ENCODE measurements at places on chromosomes 2 and 18. TPM values are rescaled to one million over a fixed set of nuclear protein-coding genes. Genes with fewer than 3 reads are reported as not detected.

ATOH8 gene
- 2.7 TPM for total RNA-seq

DNA sequence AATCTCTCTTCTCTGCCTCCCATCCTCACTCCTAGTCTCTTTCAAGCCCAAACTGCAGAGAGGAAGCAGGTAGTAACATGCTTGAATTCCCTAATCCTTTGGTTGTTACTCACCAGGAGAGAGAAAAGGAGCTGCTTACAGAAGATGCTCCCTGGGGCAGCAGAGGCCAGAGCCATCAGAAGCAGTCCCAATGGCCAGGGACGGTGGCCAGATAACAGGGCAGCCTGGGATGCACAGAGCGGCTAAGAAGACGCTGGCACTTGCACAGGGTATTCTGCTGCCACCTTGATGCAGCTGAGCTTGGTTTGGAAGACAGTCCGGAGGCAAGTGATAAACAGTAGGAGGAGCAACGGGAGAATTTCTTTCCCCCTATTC is 250 bp downstream of the DSC1 start:
- DNase-seq, result no peak

GPR45 gene
- total RNA-seq, result not detected

GRCh38 chr18:67281746-67282145 is 234.8 kb downstream of the DSEL start:
- DNase-seq, result no peak

STARD6 gene
- not detected for total RNA-seq

C2orf66 gene
- total RNA-seq, result not detected

DNA sequence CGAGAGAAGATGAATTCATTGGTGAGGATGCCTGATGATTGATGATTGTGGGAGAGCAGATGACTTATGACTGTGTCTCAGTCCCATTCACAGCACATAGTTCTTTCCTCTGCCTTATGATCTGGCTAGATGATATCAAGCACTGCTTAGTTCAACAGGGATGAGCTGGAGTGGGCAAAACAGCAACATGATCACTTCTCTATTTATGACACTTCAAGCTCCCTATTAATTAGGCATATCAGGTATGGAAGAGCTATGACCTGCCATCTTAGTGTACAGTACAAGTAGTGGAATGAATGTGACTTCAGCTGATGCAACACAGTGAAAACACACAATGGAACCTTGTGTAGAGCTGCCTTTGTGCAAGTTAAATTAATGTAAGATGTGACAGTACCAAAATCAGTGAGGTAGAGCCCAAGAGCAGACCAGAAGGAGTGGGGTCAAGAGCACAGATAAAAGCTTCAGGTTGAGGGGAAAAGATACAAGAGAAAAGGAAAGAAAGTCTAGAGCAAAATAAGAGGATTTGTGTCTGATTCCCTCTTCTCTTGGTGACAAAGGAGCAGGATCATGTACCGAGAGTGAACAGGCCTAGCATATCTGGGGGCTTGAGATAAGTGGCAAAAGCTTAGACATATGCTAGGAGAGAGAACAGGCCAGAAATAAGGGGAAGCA is 93.0 kb upstream of the MYO3B start:
- DNase-seq, result no peak

SKOR2 gene
- not detected for total RNA-seq

LRATD1 gene
- not detected for total RNA-seq

DNA sequence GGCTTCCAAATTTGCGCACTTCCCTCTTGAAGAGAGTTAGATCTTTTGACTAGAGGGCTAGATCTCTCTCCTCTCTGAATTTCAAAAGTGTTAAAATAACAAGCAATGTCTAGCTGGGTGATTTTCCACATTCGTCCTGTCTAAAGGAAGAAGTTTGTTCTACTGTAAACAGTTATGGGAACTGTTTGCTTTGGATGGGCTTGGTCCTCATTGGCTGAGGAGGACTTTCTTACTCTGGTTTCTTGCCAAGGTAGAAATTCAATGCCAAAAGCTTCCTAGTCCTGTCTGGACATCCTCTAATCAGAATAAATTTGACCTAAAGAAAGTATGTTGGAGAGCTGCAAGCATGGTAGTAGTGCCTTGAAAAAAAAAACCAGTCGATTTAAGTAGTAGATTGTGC is 47.4 kb upstream of the RAPH1 start:
- DNase-seq, result no peak

GRCh38 chr2:177174486-177174885 is 38.1 kb upstream of the HNRNPA3 start:
- DNase-seq, result no peak

GRCh38 chr2:45649858-45650811 is 1.3 kb upstream of the PRKCE start:
- no peak for DNase-seq

DNA sequence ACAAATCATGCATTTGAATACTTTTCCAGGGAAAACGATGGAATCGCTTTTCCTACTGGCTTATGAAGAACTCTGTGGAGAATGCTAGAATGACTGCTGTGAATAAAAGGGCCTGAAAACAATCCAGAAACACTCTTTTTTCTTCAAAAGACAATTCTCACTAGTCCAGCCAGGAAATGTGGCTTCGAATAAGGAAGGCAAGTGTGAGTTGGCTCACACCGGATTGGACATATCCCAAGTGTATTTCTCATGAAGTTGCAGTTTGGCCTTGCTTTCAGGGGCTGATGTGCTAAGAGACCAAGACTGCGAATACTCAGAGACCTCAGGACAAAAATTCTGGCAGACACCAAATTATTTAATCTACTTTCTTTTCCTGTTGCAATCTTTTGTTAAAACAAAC is 54.1 kb downstream of the FIGN start:
- DNase-seq, result no peak

GRCh38 chr18:20966795-20967194 is 144.8 kb downstream of the ROCK1 start:
- no peak for DNase-seq

DNA sequence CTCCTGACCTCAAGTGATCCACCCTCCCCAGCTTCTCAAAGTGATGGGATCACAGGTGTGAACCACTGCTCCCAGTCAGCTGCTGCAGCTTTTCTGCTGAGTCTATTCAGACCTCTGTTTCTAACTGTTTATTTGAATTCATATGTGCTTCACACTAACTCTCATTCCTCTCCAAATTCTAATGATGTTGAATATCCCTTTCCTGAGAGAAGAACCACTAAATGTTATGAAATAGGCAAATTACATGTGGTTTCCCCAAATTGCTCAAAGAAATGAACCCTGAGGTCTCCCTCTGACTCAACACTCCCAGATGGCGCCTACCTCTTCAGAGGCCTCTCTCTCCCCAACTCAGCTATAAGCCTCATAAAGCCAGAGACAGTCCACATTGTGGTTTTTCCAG is 98.6 kb downstream of the IRS1 start:
- DNase-seq, result no peak

SGO2 gene
- total RNA-seq, result 4.9 TPM

- no peak for DNase-seq
These were observed 146.5 kb downstream of the ASB1 start for GRCh38 chr2:238573065-238573778.

DNA sequence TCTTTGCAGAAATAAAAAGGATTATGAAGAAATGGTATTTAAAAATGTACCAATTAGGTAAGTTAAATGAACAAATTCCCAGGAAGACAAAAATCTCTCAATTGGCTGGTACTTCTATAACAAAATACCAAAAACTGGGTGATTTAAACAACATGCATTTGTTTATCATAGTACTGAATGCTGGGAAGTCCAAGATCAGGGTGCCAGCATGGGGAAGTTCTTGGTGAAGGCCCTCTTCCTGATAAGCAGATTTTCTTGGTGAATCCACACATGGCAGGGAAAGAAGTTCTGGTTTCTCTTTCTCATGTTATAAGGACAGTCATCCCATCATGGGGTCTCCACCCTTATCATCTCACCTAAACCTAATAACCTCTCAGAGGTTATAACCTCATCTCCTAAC is 271.6 kb upstream of the SETBP1 start:
- no peak for DNase-seq

DNA sequence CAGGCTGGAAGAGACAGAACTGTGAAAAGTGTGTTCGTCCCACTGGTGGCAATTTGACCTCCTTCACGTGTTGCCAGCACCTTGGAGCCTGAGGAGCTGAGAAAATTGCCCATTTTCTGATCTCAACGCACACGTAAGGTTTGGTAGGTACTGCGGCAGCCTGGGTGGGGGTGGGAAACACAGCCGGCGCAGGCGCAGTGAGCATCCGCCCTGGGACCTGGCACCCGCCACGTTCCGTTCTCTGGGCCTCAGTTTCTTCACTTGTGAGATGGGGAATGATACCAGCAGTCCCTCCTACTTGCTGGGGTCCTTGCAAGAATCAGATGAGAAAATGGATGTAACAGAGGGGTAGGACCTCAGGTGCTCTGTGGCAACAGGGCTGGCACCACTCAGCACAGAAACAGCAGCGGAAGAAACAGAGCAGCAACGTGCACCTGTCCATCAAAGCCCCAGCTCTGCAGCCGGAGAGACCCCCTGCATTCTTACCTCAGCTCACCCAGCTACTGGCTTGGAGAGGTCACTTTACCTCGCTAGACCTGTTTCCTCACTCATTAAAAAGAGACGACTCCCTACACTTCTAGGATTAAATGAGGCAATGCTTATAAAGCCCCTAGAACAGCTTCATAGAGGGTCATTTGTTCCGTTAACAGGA is 458.0 kb upstream of the ID2 start:
- DNase-seq, result no peak

ITGB6 gene
- total RNA-seq, result 2.3 TPM

GRCh38 chr18:58476516-58477256 is 152.2 kb downstream of the ALPK2 start:
- no peak for DNase-seq

IL1RL2 gene
- total RNA-seq, result 0.46 TPM

TUBA4B gene
- total RNA-seq, result not detected

DNA sequence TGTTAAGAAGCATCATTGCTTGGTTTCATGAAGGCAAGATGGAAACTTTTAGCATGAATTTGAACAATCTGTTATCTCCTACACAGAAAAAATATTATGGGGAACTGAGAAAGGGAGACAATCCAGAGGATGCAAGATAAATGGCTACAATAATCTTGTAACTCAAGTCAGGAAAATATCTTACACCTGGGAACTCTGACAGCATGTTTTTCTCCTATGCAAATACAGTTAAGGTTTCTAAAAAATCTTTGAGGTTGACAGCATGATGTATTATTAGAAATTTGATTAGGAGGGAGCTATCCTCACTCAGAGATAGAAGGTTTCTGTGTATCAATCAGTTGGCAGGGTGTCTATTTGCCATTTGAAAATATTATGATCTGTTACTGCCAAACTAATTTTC is 75.6 kb downstream of the GPD2 start:
- DNase-seq, result no peak

RAPGEF4 gene
- 0.57 TPM for total RNA-seq

GRCh38 chr2:177445200-177445599 is 52.6 kb downstream of the AGPS start:
- DNase-seq, result no peak

GRCh38 chr2:63662028-63662804 is 73.5 kb downstream of the MDH1 start:
- DNase-seq, result no peak

- no peak for DNase-seq
These were observed 201.1 kb downstream of the AGAP1 start for GRCh38 chr2:235694721-235695601.

- no peak for DNase-seq
These were observed 7.4 kb downstream of the PTRHD1 start for GRCh38 chr2:24785671-24786321.

CNGA3 gene
- total RNA-seq, result not detected

DNA sequence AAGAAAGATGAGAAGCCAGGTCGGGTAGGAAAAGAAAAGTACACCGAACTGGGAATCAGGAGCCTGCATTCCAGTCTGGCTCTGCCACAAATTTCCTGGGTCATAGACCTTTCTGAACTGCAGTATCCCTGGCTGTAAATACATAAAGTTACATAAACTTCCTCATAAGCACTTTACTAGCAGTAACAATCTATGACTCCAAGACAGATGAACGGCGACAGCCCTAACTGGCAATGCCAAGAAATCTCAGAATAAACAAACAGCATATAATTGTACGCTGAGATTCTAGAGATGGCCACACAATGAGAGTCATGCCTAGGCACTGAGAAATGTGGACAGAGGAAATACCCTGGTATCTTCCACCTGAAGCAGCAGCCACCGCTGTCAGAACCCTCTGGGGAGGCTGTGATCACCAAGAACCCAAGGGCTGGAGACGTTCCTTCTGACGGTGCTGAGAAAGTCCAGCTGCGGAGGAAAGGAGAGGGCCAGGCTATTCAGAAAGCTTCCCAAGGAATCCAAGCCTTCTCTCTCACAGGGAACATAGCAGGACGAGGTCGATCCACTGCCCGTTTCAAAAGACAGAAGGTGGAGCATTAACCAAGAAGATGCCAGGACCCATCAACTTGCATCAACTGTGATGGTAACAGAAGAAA is 89.3 kb upstream of the SLC66A3 start:
- DNase-seq, result no peak

GRCh38 chr2:45794134-45794617 is 142.7 kb downstream of the PRKCE start:
- no peak for DNase-seq

DNA sequence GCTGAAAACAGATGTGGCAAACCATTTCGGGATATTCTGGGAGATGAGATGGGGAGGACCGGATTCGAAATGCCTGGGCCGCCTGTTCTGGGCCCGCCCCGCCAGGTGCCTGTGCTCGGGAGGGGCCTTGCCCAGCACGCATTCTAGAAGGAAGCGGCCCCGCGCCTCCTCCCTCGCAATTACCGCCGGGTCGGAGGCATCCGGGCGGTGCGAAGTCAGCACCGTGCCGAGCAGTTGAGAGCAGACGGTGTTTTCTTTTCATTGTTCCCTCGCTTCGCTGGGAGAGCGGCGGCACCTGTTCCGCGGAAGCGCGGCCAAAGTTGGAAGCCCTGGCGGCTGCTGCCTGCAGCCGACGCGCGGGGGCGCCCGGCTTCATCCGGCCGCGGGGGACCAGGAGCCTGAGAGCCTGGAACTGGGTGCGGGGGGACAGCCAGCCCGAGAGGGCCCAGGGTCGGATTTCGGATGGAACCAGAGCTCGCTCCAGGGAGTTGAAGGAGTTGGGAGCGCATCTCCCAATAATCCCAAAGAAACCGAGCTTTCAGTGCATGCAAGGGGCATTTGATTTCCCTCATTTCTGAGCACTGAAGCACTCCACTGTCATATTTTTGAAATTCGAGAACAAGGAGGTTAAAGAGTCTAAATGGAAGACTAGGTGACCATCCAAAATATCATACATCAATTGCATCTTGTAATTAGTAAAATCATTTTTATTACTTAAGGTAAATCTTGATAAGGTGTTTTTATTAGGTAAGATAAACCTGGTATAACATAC is 241.8 kb upstream of the RAB12 start:
- no peak for DNase-seq

- no peak for DNase-seq
These were observed 26.9 kb downstream of the AGAP1 start for GRCh38 chr2:235520787-235521186.

GRCh38 chr2:197311421-197312033 is 947 bp upstream of the ANKRD44 start:
- DNase-seq, result no peak

- DNase-seq, result no peak
These were observed 57.1 kb downstream of the RMDN2 start for GRCh38 chr2:37982147-37982582.

NPPC gene
- total RNA-seq, result not detected

PROKR1 gene
- not detected for total RNA-seq

ATP6V1C2 gene
- total RNA-seq, result not detected

- no peak for DNase-seq
These were observed 421.6 kb upstream of the ID2 start for GRCh38 chr2:8260213-8260612.

UPP2 gene
- 0.60 TPM for total RNA-seq

GRCh38 chr2:64604155-64604554 is 49.6 kb downstream of the SERTAD2 start:
- DNase-seq, result no peak

GPR55 gene
- not detected for total RNA-seq

Measured in chondrocyte (in vitro differentiated cells).